ENCODE measurements at places on chromosomes 11 and 22.

GRCh38 chr11:66459138-66459778, 7.4 kb upstream of the PELI3 start:
- no peak for DNase-seq

GRCh38 chr22:31173386-31174145, 13.6 kb downstream of the RNF185 start:
- peak; percentile 63 for DNase-seq

DNA sequence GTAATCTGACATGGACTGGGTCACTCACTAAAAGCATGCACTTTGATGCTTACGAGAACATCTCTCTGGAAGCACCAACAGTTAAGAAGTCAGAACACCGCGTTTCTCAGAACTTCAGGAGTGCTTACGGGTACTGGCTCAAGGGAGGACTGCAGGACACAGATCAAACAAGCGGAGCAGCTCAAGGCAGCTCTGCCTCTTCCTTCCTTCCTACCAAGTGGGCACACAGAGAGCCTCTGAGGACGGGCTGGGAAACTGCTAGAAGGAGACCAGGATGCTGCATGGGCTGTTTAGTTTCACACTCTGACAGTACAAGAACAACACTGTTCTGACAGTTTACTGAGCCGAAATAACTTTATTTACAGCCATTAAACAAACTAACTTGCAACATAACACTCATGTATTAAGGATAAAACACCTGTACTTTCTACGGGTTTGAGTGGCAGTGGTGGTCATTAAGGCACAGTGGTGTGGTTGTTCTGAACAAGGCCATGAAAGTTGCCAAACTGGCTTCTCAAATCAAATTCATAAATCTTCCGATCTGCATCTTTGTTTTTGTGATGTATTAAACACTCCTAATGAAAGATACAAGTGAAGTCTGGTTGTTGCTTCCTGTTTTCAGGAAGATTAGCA, 37.5 kb downstream of the ARFGAP3 start:
- no peak for DNase-seq

- DNase-seq = no peak
Observed at GRCh38 chr11:132493801-132494200, 1038.5 kb downstream of the OPCML start.

GRCh38 chr11:102516179-102516578, 14.4 kb downstream of the MMP7 start:
- DNase-seq = no peak

GRCh38 chr11:76380159-76380976, 564 bp downstream of the THAP12 start:
- no peak for DNase-seq

DNA sequence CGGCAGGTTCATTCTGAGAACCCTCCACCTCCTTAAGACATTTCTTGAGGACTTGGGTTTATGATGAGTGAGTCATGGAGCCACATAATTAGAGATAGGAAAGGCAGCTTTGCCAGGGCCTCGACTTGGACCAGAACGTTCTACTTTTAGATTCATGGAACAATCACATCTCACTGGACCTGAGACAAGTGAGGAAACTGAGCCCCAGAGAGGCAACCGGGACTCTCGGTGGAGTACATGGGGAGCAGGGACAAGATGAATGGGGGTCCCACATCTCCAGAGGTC, 59.5 kb downstream of the LINC01488 start:
- DNase-seq = no peak

- DNase-seq = no peak
Observed at GRCh38 chr11:69669486-69669885, 5.7 kb downstream of the LTO1 start.

DNA sequence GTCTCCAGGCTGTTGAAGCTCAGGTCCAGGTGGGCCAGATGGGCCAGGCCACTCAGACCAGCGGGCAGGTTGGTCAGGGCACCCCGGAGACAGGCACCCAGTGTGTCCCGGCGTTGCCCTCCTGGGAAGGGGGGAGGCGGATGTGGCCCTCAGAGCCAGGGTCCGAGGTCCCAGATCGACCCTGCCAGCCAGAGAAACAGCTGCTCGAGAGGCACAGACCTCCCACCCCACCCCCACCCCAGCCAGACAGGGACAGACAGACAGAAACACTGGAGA, 1.6 kb downstream of the PIDD1 start:
- DNase-seq = no peak

GRCh38 chr11:61967924-61968757, 707 bp upstream of the FTH1 start:
- no peak for DNase-seq

GRCh38 chr11:108927791-108928545, 263.1 kb downstream of the DDX10 start:
- no peak for DNase-seq

- no peak for DNase-seq
Observed at GRCh38 chr22:41288245-41288946, 2.4 kb upstream of the RANGAP1 start.

Measured in stromal cell of bone marrow (primary cell).